ENCODE measurements at places on chromosomes 12 and 14.

- no peak for DNase-seq
Measured at GRCh38 chr12:102479099-102479885, 1.1 kb downstream of the IGF1 start.

DNA sequence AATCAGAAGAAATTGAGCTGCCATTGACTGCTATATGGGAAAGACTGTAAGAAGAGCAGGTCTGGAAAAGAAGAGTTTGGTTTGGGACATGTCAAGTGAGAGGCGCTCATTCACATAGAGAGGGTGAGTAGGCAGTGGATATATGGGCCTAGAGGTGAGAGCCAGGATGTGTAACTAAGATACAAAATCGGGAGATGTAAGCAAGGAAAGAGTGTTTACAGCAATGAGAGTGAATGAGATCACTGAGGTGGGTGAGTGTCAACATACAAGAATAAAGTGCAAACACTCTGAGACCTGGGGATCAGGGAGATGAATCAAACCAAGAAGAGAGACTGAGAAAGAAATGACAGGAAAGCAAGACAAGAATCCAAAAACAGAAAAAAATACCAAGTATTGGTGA, 58.0 kb upstream of the RTRAF start:
- no peak for DNase-seq

DNA sequence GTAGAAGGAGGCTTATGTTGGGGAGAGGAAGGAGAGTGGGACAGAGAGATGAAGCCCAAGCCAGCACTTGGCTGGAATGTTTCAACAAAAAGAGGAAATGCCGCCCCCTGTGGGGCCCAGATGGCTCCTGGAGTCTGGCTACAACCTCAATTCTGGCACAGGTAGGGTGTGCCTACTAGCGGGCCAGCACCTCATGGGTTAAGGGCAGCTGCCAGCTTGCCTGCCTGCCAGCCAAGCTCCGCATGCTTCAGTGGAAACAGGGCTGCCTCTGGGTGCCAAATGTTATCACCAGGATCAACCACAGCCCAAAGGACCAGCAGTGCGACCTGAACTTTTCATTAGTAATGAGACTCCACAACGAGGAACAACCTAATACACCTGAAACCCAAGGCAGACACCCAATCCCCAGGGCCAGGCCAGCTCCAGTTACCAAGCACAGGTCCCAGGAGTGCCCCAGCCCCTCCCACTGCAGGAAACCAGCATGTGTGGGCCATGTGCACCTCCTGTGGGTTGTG, 11.3 kb downstream of the RAB15 start:
- DNase-seq, result no peak

DNA sequence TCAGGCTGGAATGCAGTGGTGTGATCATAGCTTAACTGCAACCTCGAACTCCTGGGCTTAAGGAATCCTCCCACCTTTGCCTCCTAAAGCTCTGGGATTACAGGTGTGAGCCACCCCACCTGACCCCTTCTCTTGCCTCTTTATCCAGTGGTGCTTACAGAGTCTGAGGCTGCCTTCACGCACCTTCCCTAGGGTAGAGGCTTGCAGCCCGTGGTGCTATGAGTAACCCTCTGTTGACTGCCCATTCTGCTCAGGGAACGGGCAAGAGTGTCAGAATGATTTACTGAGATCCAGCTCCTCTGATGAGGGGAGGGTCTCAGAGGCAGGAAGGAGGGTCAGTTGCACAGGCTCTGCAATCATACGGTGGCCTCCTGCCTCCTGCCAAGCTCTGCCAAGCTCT, 125.1 kb upstream of the TBX3 start:
- DNase-seq, result no peak

DNA sequence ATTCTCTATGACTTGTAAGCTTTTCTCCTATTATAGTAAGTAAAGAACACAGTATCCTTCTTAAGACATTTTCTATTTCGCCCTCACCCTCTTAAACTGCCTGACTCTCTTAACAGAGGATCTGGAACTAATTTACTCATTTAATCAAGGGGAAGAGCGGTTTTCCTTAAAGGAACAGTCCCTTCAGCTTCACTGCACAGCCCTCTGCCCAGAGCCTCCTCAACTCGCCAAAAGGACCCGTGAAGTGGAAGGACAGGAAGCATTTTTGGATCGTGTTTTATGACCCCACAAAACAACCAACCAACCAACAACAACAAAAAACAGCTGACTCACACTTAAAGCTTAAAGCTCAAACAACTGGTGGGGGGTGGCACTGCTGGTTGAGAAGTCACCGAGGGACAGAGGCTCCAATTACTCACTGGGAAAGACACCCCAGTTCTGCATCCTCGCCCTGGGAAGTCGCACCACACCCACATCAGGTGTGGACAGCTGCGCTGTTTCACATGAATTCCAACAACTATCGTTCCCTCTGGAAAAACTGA, 35.7 kb downstream of the NID2 start:
- no peak for DNase-seq

DNA sequence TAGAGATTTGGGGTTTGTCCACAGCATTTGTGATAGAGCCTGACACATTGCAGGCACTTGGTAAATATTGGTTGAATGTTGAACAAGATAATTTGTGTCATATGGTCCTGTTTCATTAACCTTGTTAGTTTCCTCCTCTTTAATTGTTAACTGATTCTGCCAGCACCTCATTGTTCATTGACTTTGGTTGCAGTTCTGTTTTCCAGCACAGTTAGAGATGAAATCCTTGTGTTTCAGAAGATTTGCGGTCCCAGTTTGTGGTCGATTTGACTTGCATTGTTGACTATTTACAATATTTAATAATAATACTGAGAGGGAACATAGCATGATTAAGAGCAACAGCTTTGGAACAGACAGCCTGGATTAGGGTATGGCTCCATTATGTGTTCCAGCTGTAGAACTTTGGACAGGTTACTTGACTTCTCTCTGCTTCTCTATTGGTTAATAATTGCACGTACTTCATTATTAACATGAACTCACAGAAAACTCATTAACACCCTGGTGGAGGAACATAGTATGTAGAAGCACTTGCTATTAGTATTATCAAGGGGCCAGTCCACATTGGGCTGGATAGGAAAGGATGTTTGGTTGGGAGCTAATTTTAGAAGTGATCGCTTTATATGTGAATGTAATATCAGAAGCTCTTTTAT, 8.7 kb downstream of the DRAM1 start:
- no peak for DNase-seq

- no peak for DNase-seq
Measured at GRCh38 chr14:21095430-21096205, 2.8 kb downstream of the ZNF219 start.

Measured in CD4-positive, alpha-beta T cell treated with Interleukin-10 for 1 hour (primary cell).